ENCODE measurements at places on chromosomes 2 and 18.

DNA sequence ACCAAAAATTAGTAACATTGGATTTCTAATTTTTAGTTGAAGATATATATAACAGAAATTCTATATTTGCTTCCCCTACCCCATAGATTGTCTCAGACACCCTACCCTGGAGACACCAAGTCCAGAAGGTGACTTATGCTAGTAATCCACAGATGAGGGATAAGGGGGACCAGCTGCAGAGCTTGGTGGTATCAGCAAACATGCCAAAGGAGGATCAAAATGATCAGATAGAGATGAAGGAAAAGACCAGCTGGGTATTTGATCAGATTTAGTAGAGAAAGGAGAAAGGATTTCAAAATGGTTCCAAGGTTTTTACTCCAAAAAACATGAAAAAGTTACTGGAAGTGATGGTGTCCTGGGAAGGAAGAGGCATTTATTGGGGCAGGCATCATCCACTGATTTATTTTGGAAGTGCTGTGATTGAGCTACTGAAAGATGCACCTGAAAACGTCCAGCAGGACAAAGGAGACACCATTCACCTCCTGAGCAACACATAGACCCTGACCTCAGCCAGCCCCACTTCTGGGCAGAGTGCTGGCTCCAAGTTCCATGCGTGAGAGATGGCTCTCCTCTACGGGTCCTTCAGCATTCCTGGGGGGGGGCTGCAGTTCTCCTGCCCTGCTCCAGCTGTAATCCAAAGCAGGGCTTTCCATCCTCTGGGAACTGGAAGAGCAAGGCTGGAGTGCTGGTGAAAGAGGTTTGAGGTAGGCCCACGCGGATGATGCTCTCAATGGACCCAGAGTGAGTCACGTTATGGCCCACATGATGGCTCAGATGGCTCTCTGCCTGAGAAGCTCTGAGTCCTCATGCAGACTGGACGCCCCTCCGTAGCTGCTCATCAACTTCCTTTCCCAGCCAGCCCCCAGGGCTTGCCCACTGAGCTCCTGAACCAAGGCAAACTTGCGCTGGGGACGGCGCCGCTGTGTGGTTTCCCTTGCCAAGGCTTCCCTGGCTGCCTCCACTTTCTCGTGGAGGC, 3.7 kb upstream of the LRRFIP1 start:
- no peak for DNase-seq

GRCh38 chr18:27636576-27637085, 451.5 kb upstream of the CHST9 start:
- DNase-seq: no peak

- no peak for DNase-seq
Observed at GRCh38 chr2:75047189-75047991, 88.9 kb downstream of the POLE4 start.

GRCh38 chr2:196884368-196884767, 42.1 kb downstream of the PGAP1 start:
- DNase-seq: no peak

- no peak for DNase-seq
Observed at GRCh38 chr18:59276047-59276446, 2.8 kb upstream of the RAX start.

DNA sequence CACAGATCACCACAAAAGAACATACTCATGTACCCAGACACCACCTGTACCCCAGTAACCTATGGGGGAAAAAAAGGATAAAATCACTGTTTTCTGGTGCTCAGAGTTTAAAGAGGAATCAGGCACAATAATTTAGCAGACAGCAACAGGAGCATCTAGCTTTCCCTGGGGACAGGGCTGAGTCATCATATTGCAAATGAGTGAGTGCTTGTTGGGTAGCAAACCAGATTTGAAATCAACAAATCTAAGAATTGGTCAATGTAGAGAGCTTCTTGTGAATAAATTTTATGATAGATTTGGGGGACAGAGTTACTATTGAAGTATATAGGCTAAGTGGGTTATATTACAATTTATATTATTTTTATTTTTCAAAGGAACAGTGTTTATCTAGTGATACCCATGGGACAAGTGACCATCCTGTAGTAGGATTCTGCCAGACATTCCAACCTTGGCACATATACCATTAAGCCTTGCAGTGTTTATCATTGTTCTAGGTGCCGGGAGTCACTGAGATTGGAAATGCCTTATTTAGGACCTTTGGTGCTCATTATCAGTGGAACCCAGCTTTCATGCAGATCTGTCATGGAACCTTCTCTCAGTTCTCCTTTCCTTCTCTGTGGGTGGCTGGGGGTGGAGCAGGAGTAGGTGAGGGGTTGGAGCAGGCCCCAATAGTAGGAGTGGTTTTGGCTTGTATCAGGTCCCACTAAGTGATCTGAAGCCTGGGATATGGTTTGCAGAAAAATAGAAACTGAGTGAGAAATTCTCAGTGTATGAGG, 117.2 kb downstream of the CERS6 start:
- DNase-seq: no peak

DNA sequence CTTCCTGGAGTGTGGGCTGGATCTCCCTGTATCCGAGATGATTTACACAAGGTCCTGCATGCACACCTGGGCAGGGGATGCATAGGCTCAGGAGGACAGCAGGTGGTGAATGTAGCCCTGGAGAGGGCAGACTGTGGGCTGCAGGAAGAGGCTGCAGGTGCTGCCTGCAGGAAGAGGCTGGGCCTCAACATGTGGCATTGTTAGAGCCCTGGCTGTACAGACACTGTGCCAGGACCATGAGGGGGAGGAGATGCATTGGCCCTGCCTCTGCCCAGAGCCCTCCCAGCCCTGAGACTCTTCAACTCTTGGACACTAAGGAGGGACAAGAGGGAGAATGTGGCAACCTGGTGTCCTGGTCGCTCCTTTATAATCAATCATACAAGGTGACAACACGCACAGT, 392.8 kb downstream of the TNS1 start:
- DNase-seq: no peak

DNA sequence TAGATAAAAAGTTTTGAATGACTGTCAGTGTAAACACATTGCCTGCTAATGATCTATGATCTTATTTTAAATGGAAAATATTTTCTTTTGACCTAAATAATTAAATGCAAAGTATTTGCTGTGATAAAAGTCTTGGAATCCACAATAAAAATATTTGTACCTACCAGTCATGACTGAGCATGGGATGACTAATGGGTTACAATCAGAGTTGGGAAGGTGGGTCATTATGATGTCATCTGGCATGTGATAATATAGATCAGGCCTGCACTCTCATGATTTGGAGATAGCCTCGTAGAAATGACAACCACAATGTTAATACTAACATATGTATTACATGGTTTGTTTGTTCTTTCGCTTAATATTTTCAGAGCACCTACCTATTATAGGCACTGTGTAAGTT, 848.8 kb upstream of the KLHL29 start:
- no peak for DNase-seq

- no peak for DNase-seq
Observed at GRCh38 chr2:216075510-216076485, 5.8 kb downstream of the PECR start.

- DNase-seq: no peak
Observed at GRCh38 chr18:42623935-42624334, 491.6 kb downstream of the RIT2 start.

DNA sequence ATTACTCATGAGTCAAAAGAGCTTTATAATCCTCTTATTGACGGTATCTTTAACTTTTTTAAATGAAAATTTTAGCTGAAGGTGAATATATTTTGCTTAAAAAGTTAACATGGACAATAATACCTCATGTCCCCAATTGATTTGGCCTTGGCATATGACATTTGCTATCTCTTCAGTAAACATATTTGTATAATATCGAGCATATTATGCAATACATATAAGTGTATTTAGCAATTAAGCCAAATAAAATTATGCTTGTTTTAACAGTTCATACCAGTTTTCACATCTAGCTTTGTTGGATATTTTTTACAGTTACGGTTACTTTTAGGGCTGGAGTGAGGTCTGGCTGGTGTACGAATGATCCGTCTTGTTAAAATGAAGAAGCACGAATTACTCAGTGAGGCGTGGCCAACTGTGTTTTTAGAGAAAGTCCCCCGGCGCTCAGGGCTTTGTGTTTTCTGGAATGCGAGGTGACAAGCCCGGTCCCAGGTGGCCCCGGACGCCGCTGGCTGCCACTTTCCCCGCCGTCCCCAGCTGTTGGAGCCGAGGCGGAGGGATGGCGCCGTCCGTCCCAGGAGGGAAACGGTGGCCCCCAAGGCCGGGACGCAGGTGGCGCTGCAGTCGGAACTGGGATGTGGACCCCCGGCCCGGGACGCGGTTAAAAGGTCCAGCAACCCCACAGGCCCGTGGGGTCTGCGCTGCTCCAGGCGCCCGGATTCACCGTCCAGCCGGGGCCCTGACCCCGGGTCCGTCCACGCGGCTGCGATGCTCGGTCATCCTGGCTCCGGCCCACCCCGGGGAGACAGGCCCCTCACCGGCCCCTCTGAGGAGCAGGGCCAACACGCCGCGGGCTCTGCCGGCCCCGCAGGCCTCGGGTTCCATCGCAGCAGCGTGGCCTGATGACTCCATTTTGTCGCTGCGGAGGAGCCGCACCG, 41.3 kb downstream of the TMEM18 start:
- peak; percentile 63 for DNase-seq

DNA sequence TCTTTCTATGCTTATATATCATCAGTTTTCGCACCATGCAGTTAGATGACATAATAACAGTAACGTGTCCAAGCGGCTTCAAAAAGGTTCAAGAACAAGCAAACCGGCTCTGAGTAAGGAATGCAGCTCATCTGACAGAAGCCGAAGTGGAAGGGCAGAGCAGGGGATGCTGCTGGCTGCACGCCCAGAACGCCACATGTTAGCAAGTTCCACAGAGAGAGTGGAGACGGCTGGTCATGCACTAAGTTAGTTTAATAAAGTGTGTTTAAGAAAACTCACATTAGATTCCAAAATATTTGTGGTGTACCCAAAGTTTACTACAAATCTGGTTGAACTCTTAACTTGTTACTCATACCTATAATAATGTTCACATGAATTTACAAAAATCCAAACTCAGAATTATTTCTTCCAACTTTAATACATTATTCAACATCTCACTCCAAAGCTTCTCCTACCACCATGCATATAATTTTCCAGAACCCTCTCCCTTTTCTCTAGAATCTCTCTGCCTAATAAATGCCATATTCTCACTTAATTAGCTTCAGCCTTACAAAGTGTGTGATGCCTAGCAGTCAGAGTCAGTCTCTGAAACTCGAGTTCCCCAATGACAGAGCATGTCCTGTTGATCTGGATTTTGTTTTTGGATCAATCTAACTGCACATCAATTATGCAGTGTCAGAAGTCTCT, 170.0 kb downstream of the DNAH7 start:
- DNase-seq: peak; percentile 87

GRCh38 chr2:233013027-233013461, at the start of gene NGEF:
TSS of gene NGEF (minus strand) at chr2:233013256. CDS start at chr2:232974890, 38,366 bp downstream.
- DNase-seq: peak; percentile 47

Data from left forelimb (tissue), 1 donor.